Fibroblast of villous mesenchyme (primary cell): ENCODE measurements at places on chromosomes 2 and 18. TPM values are rescaled to one million over a fixed set of nuclear protein-coding genes. Genes with fewer than 3 reads are reported as not detected.

Gene IL1B
- total RNA-seq: 2.6 TPM in 2 replicates

Gene HOXD12
- total RNA-seq: not detected in 2 replicates

Gene ALPI
- total RNA-seq: not detected in 2 replicates

Gene THADA
- total RNA-seq: 23.2 and 33.2 TPM in 2 replicates

Gene ABCB11
- under 0.01 TPM in 1 of 2 replicates, not detected in the other for total RNA-seq

Gene GORASP2
- total RNA-seq: 51.5 and 67.8 TPM in 2 replicates

Gene C18orf54
- 1.9 and 6.0 TPM in 2 replicates for total RNA-seq
